ENCODE measurements at places on chromosomes 2 and 18.
A peak's percentile ranks its signal among the peaks of the same experiment; 100 is the strongest.

DNA sequence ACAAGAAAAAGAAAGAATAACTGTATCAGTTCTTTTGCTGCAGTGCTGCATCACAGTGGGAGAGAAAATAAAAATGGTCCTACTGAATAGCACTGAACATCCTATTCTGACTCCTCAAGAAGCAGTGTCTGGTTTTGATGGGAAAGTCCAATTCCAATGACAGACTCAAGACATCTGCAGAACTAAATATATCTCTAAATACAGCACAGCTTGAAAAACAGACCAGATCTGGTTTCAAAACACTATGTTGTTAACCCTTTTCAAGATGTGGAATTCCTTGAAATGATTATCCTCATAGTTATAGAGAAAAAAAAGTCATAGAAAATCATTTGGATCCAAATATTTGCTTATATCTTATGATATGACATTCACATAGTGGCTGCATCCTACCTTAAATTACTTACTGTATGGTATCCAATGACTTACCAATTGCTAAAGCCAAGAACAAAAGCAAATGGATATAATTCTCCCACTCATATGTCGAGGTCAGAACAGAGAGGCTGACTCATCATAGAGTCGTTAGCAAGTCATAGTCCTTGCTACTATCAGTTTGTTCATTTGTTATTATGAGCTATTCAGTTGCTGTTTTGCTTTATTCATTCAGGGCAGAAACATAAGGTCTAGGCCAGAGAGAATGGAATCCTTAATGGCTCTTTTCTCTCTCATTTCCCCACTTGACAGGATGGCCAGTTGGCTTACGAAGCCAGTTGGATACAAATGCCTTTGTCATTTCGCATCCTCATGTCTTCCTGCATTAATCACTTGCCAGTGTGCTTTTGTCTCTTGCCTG, 62.5 kb upstream of the ACVR2A start:
- peak; percentile 41 for DNase-seq

DNA sequence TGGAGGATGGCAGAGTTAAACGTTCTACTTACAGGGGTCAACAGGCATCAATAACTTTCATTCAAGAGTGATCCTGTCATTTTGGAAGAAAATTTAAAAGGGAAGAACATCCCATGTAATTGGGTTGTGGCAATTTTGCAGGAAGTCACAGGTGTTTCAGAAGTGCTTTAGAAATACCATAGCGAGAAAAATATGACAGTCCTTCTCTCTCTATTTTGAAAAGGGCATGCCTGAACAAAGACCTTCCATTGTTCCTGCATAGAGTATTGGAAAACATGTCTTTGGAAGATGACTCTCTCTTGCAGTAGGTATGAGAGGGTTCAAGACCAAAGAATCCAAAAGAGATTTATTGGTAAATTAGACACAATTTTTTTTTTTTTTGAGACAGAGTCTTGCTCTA, 81.8 kb upstream of the SERTAD2 start:
- no peak for DNase-seq

DNA sequence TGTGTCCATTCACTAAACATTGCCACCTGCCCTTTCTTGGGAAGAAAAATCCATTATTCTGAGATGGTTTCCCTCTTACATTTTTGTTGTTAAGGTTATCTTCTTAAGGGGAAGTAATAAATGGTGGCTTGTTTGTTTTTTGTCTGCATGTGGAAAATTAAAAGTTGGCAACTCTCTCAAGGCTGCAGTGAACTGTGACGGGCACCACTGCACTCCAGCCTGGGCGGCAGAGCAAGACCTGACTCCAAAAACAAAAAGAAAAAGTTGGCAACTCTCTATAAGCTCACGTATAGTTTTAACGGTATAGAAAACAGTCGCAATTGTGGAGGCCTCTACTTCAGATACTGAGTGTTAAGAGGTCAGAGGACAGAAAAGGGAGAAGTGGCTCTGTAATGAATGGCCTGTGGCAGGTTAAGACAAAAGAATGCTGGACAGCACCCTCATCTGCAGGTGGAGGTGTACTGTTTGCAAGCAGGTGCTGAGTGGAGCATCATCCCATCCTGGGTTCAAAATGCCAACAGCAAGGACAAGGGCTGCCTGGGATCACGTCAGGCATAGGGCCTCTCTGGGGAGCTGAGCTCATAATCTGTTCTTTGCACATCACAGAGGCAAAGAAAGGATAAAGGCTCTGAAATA, 16.7 kb downstream of the L3MBTL4 start:
- no peak for DNase-seq

DNA sequence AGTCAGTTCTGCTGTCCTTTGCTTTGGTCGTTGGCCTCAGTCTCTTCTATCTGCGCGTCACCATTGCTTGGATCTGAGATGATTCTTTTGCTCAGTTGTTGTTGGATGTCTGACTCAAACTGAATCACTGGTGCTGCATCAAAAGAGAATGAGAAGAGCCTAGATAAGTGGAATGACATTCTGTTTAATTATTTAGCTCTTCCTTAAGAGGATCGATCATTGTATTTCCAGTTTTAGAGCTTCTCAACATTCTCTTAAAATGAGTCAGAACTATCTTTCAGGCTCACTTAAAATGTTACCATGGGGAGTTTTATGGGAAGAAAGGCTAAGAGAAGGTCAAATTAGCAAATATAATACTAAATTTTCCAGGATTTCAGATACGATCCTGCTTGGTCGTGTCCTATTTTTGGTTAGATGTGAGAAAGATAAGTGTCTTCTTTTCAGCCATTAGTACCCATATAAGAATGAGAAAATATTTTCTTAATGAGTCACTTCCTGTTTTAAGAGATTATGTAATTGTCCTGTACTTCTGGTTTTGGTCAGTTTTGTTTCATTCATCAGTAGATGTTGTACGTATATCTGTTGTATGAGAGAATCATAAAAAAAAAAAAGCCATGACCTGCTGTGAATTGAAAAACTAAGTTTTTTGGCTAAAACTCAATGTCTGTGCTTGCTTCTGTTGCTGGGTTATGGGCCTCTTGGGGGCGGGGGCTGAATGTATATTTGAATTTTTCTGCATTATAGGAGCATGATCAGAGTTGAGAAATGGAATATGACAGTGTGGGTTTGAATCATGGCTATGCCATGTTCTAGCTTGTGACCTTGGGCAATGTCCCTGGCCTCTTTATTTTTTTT, 31.6 kb upstream of the CASP10 start:
- DNase-seq: peak; percentile 69

GRCh38 chr2:130873700-130874346, 37.1 kb downstream of the ARHGEF4 start:
- peak; percentile 85 for DNase-seq

GRCh38 chr18:72899338-72899737, 31.6 kb upstream of the NETO1 start:
- no peak for DNase-seq

DNA sequence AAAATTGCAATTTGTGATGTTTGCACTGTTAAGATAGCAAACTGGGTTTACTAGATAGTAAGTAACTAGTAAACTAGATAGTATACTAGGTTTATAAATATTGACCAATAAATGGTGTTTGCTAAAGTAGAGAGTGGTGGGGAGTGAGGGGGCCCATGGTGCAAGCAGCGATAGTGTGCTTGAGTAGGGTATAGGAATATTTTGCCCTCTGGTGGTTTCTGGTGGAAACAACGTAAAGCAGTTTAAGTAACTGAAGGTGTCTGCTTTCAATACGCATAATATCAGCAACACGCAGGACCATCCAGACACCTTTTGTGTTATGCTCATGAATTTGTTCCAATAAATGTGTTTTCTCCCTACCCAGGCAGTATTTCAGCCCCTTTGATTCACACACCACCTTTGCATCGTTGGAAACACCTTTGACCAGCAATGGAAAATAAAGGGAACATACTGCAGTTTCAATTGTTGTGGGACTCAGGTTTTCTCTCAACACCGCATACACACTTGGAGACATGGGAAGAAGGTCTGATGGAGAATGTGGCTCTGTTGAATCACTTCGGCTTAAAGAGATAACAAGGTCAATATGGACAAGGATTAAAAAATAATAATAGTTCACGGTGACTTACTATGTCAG, 16.7 kb upstream of the STAT1 start:
- peak; percentile 33 for DNase-seq

DNA sequence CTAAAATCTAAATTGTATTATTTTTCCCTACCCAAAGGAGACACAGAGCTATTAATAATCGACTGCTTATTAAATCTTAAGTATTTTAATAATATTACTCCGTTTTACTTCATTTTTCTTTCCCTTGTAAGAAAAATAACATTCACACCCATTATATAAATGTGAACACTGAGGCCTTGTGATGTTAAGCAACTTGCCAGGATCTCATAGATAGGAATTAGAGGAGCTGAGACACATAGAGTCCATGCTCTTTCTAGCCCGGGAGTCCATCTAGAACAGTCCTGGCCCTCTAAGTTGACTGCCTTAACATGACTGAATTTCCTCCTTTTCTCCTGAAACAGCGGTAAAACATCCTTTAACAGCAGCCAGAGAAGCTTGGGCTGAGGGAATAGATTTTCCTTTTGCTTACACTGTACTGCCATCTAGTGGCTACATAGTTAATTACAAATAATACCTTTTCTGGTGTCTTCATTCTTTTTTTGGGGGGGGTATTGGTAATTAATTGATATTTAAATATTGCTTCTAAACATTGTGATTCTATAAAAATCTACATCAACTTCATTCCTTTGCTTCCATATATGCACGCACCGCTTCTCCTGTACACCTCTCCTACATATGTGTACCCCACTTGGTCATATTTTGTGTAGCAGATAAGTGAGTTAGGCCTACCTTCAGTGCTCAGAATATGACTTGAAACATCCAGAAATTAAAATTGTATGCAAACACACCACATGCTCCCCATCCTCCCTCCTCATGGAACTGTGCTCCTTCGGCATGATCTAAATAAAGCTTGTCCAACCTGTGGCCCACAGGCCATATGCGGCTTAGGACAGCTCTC, 125.8 kb upstream of the HNMT start:
- DNase-seq: peak; percentile 78

DNA sequence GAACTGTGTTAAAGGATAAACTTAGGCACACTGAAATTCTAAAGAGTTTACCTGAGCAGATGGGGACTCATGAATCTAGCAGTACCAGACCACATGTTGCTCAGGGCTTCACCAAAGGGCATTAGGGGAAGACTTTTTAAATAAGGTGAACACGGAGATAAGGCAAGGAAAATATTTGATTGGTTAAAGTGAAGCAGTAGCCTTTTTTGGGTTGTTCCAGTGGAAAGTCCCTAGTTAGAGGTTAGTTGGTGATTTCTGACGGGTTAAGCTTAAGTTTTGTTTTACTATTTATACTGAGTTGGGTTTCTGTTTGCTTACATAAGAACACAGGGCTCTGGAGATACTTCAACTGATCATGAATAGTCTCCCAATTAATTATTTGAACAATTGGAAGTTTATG, 722.5 kb downstream of the SOCS6 start:
- DNase-seq: no peak

DNA sequence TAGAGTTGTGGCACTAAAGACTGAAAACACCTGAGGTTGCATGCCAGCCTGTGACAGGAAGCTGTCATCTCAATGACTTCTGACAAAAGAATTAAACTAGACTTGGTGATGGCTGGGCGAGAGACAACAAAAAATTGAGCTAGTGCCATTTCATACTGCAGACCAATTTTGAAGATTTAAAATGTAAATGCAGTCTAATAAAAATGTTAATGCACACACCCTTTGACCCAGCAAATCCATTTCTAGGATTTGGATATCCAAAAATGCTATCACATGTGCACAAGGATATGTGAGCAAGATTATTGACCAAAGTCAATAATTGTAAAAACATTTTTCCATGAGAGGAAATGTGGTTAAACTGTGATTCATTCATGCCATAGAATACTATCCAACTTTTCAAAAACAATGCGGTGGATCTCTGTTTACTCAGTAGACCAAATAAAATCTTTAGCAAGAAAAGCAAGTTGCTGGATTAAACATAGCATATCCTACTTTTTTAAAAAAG, 5.6 kb downstream of the FBXO36 start:
- peak; percentile 54 for DNase-seq

GRCh38 chr2:234376229-234376628, 120.7 kb downstream of the ARL4C start:
- DNase-seq: no peak

GRCh38 chr2:31567679-31568078, 13.1 kb downstream of the SRD5A2 start:
- no peak for DNase-seq

DNA sequence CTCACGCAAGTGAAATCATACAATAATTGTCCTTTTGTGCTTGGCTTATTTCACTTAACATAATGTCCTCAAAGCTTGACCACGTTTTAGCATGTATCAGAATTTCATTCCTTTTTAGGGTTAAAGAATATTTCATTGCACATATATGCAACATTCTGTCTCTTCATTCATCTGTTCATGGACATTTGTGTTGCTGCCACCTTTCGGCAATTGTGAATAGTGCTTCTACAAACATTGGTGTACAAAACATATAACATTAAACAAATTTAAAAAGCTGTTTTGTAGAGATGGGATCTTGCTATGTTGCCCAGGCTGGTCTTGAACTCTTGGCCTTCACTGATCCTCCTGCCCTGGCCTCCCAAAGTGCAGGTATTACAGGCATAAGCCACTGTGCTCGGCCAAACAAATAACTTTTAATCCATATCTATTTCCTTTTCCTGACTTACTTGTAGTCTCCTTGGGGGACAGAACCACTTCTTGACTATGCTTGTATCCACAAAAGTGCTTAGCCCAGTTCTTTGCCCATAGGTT, 209.3 kb downstream of the SLC4A3 start:
- DNase-seq: peak; percentile 60

GRCh38 chr2:22253171-22253570, 1129.4 kb downstream of the TDRD15 start:
- no peak for DNase-seq

- no peak for DNase-seq
These were observed 494.2 kb upstream of the SPHKAP start for GRCh38 chr2:228675646-228676045.

- DNase-seq: no peak
These were observed 291.9 kb upstream of the SPRED2 start for GRCh38 chr2:65724336-65724735.

DNA sequence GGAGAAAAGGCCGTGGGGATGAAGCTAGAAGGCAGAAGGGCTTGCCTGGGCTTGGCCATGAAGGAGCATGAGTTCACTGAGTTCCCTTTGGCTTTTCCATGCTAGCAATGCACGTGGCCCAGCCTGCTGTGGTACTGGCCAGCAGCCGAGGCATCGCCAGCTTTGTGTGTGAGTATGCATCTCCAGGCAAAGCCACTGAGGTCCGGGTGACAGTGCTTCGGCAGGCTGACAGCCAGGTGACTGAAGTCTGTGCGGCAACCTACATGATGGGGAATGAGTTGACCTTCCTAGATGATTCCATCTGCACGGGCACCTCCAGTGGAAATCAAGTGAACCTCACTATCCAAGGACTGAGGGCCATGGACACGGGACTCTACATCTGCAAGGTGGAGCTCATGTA, 2.9 kb downstream of the CTLA4 start:
- no peak for DNase-seq

Data from GM03348 (cell line).